ENCODE measurements at places on chromosomes 2 and 18. TPM values are rescaled to one million over a fixed set of nuclear protein-coding genes. Genes with fewer than 3 reads are reported as not detected.

The CCBE1 gene
- 0.59 TPM for total RNA-seq

The SLC19A3 gene
- 0.18 TPM for total RNA-seq

The GPR155 gene
- 6.6 TPM for total RNA-seq

The SH2D6 gene
- not detected for total RNA-seq

The DUSP2 gene
- total RNA-seq, result 4.2 TPM

The SLC4A5 gene
- 0.83 TPM for total RNA-seq

The NAB1 gene
- total RNA-seq, result 58.5 TPM

The FSHR gene
- total RNA-seq, result not detected

The DNAH7 gene
- total RNA-seq, result 0.30 TPM
